ENCODE measurements at places on chromosomes 1 and 21. TPM values are rescaled to one million over a fixed set of nuclear protein-coding genes. Genes with fewer than 3 reads are reported as not detected.
A peak's percentile ranks its signal among the peaks of the same experiment; 100 is the strongest.

GRCh38 chr1:3219791-3220467 is 150.9 kb downstream of the PRDM16 start:
- no peak for DNase-seq

- DNase-seq, result no peak
Measured at GRCh38 chr1:41236781-41237180, 5.3 kb downstream of the SCMH1 start.

- DNase-seq, result no peak
Measured at GRCh38 chr21:30962013-30962412, 76.3 kb downstream of the KRTAP19-8 start.

Gene SAMSN1
- polyA plus RNA-seq, result 31.0 TPM

Gene TMEM200B
- not detected for polyA plus RNA-seq

Gene MYOG
- polyA plus RNA-seq, result not detected

GRCh38 chr1:184036517-184036949 is 995 bp downstream of the COLGALT2 start:
- peak; percentile 9 for DNase-seq

Gene IARS2
- polyA plus RNA-seq, result 42.6 TPM

DNA sequence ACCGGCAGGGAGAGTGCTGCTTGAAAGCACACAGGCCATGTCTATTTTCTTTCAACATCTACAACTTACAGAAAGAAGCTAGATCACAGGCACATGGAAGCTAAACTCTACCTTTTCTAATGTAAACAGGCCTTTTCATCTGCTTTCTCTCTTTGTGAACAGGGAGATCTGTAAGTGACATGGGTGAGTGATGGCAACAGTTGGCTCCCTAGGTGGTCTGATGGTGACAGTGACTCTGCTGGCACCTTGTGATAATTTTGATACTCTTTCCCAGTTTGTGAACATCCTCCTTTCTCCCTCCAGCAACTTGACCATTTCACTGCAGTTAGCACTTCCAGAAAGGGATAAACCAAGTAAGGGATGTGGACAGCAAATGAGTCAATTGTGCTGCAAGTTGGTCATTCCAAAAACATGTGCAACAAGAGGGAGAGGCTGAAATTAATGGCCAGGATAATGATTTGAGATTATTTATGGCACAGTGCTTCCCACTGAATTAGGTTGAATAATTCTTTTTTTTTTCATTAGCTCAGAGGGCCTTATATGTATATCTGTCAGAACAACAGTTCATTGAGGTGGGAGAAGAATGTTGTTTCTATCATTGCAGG is 89.5 kb downstream of the XCL2 start:
- DNase-seq, result no peak

Gene MCOLN2
- 0.75 TPM for polyA plus RNA-seq

GRCh38 chr1:42743317-42744147 is 3.5 kb upstream of the CLDN19 start:
- DNase-seq, result no peak

Gene PDC
- polyA plus RNA-seq, result not detected

- no peak for DNase-seq
Measured at GRCh38 chr1:87318056-87318650, 10.5 kb upstream of the LMO4 start.

Gene PRAMEF10
- not detected for polyA plus RNA-seq

Gene PLA2G2D
- polyA plus RNA-seq, result 0.08 TPM

DNA sequence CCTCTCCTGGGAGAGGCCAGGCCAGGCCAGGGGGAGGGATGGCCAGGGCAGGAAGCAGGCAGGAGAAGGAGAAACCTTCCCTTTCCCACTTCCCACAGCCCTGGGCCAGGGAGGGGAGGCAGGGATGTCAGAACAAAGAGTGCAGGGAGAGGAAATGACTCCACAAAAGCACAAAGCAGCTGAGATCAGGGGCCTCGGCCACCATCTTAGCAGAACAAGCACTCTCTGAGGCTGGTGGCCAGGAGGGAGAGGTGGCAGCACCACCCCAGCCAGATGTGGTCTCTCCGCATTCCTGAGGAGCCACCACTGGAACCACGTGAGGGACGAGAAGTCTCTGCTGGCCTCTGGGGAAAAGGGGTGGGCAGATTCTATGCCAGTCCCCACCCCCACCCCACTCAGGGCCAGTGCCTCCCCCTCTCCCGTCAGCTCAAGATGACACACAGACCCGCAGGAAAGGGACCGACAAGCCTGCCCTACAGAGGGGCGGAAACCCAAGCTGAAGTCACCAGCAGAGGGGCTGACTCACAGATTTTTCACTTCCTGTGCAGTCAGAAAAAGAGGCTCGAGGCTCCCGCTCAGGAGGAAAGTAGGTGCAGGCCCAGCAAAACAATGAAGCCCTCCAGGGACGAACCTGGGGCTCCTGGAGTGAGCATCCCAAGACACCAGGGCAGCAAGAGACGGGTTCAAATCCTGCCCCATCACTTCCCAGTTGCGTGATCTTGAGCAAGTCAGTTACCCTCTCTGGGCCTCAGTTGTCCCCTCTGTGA is 24.1 kb upstream of the ALDH4A1 start:
- DNase-seq, result peak; percentile 96

Gene KCNQ4
- polyA plus RNA-seq, result not detected

GRCh38 chr1:204087893-204088528 is 15.1 kb downstream of the SOX13 start:
- DNase-seq, result no peak

GRCh38 chr1:195866781-195867222 is 741.4 kb downstream of the KCNT2 start:
- no peak for DNase-seq

DNA sequence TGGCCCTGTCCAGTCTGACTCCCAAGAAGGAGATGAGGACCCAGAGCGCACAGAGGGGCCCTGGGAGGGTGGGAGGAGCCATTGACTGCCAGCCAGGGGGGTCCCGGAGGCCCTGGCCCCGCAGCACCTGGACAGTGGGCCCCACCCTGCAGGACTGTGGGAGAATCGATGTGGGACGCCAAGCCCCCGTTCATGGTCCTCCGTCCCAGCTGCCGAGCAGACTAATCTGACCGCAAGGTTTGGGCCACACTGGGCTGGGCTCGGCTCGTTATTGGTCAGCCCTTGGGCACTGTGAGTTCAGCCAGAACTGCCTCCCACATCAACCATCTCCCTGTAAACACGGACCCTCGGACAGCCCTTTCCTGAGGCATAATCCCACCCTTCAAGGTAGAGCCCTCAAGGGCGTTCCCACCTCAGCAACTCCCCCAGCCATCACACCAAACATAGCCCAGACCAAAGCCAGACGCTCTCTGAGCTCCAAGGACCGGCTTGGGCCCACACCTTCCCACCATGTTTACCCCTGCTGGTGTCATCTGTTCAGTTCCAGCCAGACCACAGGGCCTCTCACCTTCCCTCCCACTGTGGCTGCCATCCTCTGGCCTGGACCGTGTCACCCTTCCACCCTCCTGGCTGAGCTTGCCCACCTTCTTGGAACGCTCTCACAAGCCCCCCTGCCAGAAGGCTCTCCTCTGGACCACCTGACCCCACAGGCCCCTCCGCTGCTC is 16.2 kb upstream of the POFUT2 start:
- DNase-seq, result no peak

GRCh38 chr1:47682198-47682597 is 244.4 kb downstream of the FOXD2 start:
- no peak for DNase-seq

All from CD14-positive monocyte (primary cell).